ENCODE measurements at places on chromosomes 7 and 10. TPM values are rescaled to one million over a fixed set of nuclear protein-coding genes. Genes with fewer than 3 reads are reported as not detected.

- peaks cover 17% of the 10 kb centered on the region for H3K4me1 ChIP-seq
- DNase-seq, result no peak
- peaks cover 56% of the 10 kb centered on the region for H3K36me3 ChIP-seq
- no peak overlapping the region for H3K4me3 ChIP-seq
- H3K27ac ChIP-seq, result no peak overlapping the region
These were observed 5.0 kb downstream of the NOLC1 start for GRCh38 chr10:102157224-102157623.

The EVX1 gene
- total RNA-seq, result not detected

DNA sequence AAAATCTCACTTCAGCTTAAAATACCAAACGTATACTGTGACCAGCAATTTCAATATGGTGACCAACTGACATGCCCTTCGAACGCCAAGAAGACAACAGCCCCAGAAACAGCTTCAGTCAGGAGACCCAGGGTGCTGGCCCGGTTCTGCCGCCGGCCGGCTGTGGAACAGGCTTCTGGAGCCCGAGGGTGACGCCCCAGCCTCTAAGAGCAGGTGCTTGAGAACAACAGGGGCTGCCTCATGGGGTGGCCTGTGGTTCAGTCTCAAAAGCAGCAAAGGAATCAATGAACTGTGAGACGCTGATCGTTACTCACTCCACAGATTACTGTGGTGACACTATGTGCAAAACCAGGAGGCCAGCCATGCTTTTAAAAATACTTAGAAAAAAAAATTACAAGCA is 17.3 kb downstream of the GPER1 start:
- H3K27me3 ChIP-seq, result no peaks in the 10 kb centered on the region
- DNase-seq, result no peak
- no peak overlapping the region for H3K27ac ChIP-seq
- H3K4me1 ChIP-seq, result peaks cover 12% of the 10 kb centered on the region

DNA sequence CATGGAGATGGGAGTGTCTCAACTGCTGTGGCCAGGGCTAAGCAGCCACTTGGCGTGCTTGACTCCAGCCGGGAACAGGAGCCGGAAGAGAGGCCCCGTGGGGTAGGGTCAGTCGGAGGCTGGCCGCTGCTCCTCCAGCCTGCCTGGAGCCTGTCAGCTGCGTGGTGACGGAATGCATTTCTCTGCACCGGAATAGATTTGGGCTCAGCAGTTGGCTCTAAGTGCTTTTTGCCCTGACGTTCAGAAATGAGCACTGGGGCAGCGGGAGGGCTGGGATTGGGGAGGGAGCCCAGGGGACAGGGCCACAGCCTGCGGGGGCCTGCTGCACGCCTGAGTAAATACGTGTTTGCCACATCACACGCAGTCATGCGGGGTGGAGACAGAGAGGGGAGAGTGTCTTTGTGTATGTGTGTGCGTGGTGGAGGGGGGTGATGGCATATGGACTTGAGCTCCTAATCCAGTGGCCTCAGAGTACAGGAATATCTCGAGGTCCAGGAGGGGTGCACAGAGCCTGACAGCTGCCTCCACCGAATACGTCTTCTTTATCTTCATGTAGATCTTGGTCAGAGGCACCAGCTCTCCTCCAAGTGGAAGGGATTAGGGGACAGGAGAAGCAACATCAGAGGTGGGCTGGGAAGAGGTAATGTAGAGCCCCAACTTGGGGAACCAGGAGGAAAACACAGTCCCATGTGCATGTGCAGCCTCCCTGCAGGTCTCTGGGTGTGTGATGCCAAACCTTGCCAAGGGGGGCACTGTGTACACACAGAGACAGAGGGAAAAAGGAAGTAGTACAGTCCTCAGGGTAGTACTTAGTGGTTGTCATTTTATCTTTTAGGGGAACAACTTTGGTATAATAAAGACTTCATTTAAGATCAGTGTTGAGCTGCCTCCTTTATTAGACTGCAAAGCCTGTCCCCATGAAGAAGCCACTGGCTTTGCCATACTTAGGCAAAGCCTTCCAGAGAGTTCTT is 151.4 kb downstream of the CDH23 start:
- H3K4me3 ChIP-seq, result no peak overlapping the region
- H3K27me3 ChIP-seq, result no peaks in the 10 kb centered on the region
- no peaks in the 10 kb centered on the region for H3K4me1 ChIP-seq

- H3K27me3 ChIP-seq, result no peaks in the 10 kb centered on the region
- H3K36me3 ChIP-seq, result no peaks in the 10 kb centered on the region
- H3K4me3 ChIP-seq, result no peak overlapping the region
- DNase-seq, result peak; percentile 24
These were observed 224.7 kb upstream of the SH2B2 start for GRCh38 chr7:102061981-102062390.

GRCh38 chr10:77131214-77131613 is 506.4 kb downstream of the KCNMA1 start:
- DNase-seq, result no peak
- H3K36me3 ChIP-seq, result no peaks in the 10 kb centered on the region
- no peak overlapping the region for H3K4me3 ChIP-seq
- H3K27ac ChIP-seq, result no peak overlapping the region

DNA sequence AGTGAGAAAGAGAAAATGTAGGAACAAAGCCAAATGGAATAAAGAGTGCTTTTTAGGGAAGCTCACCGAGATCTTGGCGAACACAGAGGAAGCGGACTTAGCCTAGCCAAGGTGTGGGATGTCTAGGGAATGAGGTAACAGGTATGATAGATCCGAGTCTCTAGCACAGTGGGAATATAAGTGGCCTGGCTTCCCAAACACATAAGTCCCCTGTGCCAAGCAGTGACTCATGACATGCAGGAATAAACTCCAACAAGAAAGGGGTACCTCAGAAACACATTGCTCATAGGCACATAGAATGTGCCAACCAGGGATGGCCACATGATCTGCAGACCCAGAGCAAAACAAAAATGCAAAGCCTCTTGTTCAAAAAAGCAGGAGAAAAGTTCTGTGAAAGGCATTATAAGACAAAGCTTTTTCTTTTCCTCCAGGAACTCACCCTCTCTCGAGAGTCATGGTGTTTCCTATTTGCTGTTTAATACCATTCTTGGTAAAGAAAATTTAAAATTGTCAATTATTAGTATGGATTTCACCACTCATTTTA is 542.5 kb downstream of the GATA3 start:
- DNase-seq, result no peak
- no peak overlapping the region for H3K4me3 ChIP-seq
- H3K4me1 ChIP-seq, result no peaks in the 10 kb centered on the region
- H3K27ac ChIP-seq, result no peak overlapping the region
- H3K27me3 ChIP-seq, result no peaks in the 10 kb centered on the region
- no peaks in the 10 kb centered on the region for H3K36me3 ChIP-seq

The C10orf62 gene
- 0.32 TPM for total RNA-seq

The ARID5B gene
- 44.3 TPM for total RNA-seq

DNA sequence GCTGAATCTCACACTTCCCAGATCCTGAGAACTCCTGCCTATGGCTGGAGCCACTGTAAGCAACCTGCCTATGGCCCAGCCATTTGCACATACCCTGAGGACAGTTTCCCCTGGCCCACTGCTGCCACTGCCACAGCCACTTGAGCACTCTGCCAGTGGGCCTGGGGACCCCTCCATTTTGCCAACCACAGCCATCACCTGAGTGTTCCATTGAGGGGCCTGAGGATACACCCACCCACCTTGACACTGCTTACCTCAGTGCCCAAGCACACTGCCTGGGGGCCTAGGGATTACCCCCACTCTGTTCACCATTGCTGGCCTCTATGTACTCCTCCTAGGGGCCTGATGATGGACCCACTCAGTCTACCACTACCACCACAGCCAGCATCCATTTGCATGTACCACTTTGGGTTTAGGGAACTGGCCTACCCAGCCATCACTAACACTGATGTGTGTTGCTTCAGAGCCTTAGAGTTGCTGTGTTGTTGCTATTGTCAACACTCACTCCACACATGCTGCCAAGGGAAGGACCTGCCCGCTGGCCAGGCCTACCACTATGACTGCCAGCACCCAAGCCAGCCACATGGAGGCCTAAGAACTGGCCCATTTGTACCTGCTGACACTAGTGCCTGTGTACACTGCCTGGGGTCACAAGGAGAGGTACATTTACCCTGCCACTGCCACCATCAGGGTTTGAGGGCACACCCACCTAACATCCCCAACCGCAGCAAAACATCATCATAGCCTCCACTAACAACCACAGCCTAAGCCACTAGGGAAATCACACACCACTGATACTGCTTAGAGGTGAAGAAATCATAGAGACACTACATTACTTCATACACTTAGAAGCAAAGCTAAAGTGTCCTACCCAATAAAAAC is 45.9 kb upstream of the ANTXRL start:
- peaks cover 10% of the 10 kb centered on the region for H3K4me1 ChIP-seq
- no peak overlapping the region for H3K27ac ChIP-seq
- no peaks in the 10 kb centered on the region for H3K27me3 ChIP-seq
- H3K36me3 ChIP-seq, result no peaks in the 10 kb centered on the region
- peak; percentile 14 for DNase-seq
- no peak overlapping the region for H3K4me3 ChIP-seq

GRCh38 chr7:157474685-157475084 is 137.9 kb downstream of the DNAJB6 start:
- DNase-seq, result peak; percentile 42
- peaks cover 16% of the 10 kb centered on the region for H3K4me1 ChIP-seq
- H3K27me3 ChIP-seq, result no peaks in the 10 kb centered on the region
- H3K36me3 ChIP-seq, result no peaks in the 10 kb centered on the region
- H3K27ac ChIP-seq, result no peak overlapping the region
- H3K4me3 ChIP-seq, result no peak overlapping the region

GRCh38 chr10:43202657-43203447 is 64.0 kb downstream of the RASGEF1A start:
- peak overlapping the region; percentile 48 for H3K4me3 ChIP-seq
- DNase-seq, result peak; percentile 23
- peaks cover 20% of the 10 kb centered on the region for H3K36me3 ChIP-seq
- H3K27me3 ChIP-seq, result no peaks in the 10 kb centered on the region
- no peak overlapping the region for H3K27ac ChIP-seq
- peaks cover 40% of the 10 kb centered on the region for H3K4me1 ChIP-seq

- H3K36me3 ChIP-seq, result no peaks in the 10 kb centered on the region
- no peaks in the 10 kb centered on the region for H3K4me1 ChIP-seq
- H3K27ac ChIP-seq, result no peak overlapping the region
- no peaks in the 10 kb centered on the region for H3K27me3 ChIP-seq
These were observed 344.6 kb upstream of the SHH start for GRCh38 chr7:156156734-156157408.

GRCh38 chr10:91955114-91955513 is 31.5 kb downstream of the BTAF1 start:
- peaks cover 81% of the 10 kb centered on the region for H3K36me3 ChIP-seq
- H3K27me3 ChIP-seq, result no peaks in the 10 kb centered on the region
- H3K4me3 ChIP-seq, result no peak overlapping the region

GRCh38 chr10:18594574-18595156 is 56.7 kb downstream of the NSUN6 start:
- peak; percentile 8 for DNase-seq
- no peaks in the 10 kb centered on the region for H3K27me3 ChIP-seq
- peaks cover 10% of the 10 kb centered on the region for H3K36me3 ChIP-seq
- H3K4me3 ChIP-seq, result no peak overlapping the region

- no peak overlapping the region for H3K4me3 ChIP-seq
- no peaks in the 10 kb centered on the region for H3K36me3 ChIP-seq
- peaks cover 25% of the 10 kb centered on the region for H3K4me1 ChIP-seq
- no peak for DNase-seq
These were observed 22.3 kb downstream of the PALD1 start for GRCh38 chr10:70500812-70501301.

GRCh38 chr7:26398427-26398755 is 106.7 kb downstream of the SNX10 start:
- no peaks in the 10 kb centered on the region for H3K36me3 ChIP-seq
- H3K4me3 ChIP-seq, result peak overlapping the region; percentile 45

DNA sequence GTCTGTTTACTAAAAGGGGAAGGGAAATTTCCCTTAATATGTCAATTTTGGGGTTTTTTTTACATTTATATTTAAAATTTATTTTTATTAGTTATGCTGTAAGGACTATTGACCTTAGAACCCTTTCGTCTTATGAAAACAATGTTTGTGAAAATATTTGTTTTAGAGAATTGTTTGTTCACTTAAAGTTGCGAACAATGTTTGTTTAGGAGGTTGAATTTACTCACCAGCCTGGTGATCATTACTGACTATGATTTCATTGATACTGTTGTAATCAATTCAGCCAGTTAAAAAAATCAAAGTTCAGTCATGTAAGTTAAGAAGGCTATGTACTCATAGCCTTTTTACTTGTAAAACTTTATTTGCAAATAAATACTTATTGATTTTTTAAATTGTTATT is 27.4 kb upstream of the TSPAN13 start:
- H3K36me3 ChIP-seq, result no peaks in the 10 kb centered on the region
- H3K4me1 ChIP-seq, result no peaks in the 10 kb centered on the region
- H3K4me3 ChIP-seq, result no peak overlapping the region
- no peak overlapping the region for H3K27ac ChIP-seq
- H3K27me3 ChIP-seq, result no peaks in the 10 kb centered on the region

- no peak overlapping the region for H3K27ac ChIP-seq
- H3K4me1 ChIP-seq, result no peaks in the 10 kb centered on the region
- no peaks in the 10 kb centered on the region for H3K27me3 ChIP-seq
- no peak overlapping the region for H3K4me3 ChIP-seq
These were observed 69.6 kb downstream of the AKAP9 start for GRCh38 chr7:92010215-92010614.

The EN2 gene
- not detected for total RNA-seq

DNA sequence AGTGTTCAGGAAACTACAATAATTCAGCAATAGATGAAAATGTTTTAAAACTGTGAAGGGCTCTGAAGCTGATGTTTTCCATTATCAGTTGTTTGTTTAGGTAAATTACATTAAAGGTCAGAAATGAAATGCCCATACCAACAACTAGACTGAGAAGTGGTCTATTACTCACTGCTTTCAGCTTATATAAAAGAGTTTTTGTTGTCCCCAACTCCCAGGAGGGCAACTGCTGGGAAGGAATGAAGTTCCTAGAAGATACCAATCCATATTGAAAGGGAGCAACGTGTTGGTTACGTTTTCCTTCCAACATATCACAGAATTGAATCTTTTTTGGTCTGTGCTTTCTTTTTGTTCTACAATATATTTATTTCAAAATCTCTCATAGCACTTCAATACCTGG is 330.6 kb upstream of the LRRN3 start:
- no peaks in the 10 kb centered on the region for H3K36me3 ChIP-seq
- no peak overlapping the region for H3K4me3 ChIP-seq

DNA sequence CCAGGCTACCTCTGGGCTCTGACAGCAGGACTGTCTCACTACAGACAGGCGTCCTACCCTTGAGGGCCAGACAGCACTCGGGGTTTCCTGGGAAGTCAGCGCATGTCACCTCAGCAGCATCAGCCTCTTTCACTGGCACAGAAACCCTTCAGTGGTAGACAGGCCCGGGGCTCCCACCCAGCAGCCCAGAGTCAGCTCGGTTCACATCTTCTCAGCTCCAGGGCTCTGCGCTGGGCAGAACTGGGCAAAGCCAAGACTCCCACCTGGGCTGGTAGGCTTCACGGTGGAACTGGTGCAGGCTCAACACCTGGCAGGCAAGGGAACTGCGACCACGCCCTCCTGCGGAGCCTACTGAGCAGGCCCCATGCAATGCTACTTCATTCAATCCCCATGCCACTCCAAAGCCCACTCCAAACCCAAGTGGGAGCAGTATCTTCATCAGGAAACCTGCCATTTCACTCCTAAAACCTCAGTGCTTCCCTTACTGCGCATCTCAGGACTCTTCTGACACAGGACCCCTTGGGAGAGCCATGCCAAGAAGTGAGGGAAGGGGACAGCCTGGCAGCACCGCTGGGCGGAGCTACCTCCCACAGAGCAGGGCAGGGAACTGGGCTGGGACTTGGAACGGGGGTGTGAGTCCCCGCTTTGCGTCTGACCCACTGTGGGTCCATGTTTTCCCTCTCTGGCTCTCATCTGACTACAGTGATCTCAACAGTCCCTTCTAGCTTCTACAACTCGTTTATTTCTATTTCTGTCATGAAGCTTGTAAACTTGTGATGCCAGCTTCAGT is 60.4 kb downstream of the SCRN1 start:
- no peak overlapping the region for H3K4me3 ChIP-seq
- no peaks in the 10 kb centered on the region for H3K27me3 ChIP-seq
- no peaks in the 10 kb centered on the region for H3K4me1 ChIP-seq
- peaks cover 7% of the 10 kb centered on the region for H3K36me3 ChIP-seq
- no peak overlapping the region for H3K27ac ChIP-seq
- DNase-seq, result no peak

All from natural killer cell (primary cell).